ENCODE measurements at places on chromosomes 1 and 21.

- DNase-seq, result peak; percentile 91
Observed at GRCh38 chr1:48493970-48494769, 22.2 kb upstream of the SPATA6 start.

DNA sequence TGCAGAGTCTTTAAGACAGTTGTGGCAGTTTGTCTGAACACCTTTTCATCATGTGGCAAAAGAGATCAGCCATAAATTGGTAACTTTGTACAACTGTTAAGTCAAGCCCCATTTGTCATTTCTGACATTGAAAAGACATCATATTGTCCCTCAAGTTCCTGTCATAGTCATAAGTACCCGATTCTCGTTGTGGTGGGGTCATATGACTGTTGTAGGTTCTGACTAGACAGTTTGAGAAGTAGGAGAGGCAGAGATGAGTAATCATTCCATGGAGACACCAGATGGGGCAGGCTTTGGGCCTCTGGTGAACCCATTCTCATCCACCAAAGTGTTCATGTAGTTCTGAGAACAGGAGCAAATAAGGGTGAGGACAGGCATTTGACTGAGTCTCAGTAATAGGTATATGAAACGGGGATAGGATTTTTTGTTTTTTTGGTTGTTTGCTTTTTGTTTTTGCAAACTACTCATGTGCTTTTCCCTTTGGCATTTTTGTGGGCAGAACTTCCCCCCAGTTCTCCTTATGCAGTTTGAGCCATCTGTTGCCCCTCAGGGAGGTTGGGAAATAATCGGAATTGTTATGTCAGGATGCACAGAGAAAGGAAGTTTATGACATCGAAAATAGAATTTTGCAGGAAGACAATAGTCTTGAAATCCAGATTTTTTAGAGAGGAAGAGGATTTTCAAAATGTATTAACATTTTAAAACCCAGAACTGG lies 86.9 kb upstream of the KCNE2 start:
- no peak for DNase-seq

GRCh38 chr1:185325413-185325812 lies 8.4 kb upstream of the IVNS1ABP start:
- no peak for DNase-seq

GRCh38 chr1:195714248-195714647 lies 894.0 kb downstream of the KCNT2 start:
- peak; percentile 5 for DNase-seq

DNA sequence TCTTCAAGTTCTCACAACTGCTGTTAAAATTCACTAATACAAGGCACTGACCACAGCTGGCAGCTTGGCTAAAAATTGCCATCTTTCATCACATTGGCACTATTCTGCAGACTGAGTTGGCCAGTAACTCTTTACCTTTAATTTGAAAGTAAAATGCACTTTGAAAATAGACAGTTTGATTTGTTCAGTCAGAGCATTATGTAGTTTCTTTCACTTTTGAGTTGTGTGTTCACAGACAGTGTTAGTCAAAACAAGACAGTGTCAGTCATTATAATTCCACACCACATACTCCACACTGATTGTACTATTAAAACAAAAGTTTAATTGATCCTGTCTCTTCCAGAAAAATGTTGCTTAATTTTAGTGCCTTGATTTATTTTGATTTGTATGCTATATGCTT lies 160.7 kb downstream of the SDCCAG8 start:
- no peak for DNase-seq

DNA sequence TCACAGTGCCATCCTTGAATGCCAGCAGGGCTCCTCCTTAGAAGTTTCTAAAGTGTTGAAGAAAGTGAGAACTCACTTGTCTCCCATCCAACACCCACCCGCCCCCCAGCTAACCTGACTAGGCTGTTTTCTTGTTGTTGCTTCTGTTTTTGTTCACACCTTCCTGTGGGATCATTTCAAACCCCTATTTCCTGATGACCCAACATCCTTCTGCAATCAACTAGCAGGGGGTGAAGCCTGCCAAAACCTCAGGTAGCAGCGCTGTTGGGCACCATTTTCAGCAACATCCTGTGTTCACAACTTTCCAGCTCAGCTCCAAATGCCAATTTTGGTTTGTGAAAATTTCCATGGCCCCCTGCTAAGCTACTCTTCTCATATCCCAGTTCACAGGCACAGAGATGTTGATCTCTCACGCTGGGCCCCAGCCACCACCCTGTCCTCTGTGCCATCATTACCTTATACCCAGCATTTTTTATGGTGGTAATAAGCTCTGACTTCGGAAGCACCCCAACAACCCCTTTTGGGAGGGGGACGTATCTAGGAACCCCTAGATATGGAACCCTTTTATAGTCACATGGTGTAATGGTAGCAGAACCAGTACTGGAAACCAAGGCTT lies 41.4 kb downstream of the CDC7 start:
- no peak for DNase-seq

- no peak for DNase-seq
Observed at GRCh38 chr1:179137617-179138255, 55.9 kb downstream of the TOR3A start.

DNA sequence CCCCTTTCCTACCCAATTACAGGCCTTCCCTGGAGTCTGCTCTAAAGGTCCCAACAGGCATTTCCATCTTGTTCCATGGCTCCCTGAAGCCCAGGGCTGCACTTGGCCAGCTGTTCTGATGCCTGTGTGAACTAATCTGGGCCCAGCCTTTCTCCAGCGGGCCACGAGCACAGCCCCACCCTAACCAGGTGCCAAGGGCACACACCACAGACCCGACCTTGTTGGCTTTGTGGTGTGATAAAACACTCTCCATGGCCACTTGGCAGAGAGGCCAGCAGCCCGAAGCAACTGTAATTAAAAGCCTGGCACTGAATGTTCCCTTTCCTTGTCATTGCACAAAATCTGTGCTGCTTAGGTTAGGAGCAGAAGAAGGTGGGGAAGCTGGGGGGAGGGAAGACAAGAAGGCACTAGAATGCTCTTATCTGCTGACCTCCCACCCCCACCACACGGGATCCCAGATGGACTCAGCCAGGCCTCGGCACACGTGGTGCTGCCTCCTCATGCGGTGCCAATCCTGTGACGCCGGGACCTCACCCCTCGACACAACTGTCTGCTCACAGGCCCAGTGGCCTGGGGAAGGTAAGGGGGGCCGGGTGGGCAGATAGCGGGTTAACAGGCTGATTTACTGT lies 9.9 kb downstream of the HCRTR1 start:
- no peak for DNase-seq

- no peak for DNase-seq
Observed at GRCh38 chr1:24047110-24047477, 64.8 kb downstream of the MYOM3 start.

- no peak for DNase-seq
Observed at GRCh38 chr1:16115468-16115983, 40.3 kb downstream of the EPHA2 start.

- DNase-seq, result no peak
Observed at GRCh38 chr1:230228236-230228897, 161.3 kb downstream of the GALNT2 start.

Measured in AG09309 (cell line).